ENCODE measurements at places on chromosomes 6 and 20.

GRCh38 chr6:106141441-106142237 is 55.5 kb downstream of the PRDM1 start:
- DNase-seq = peak; percentile 53

DNA sequence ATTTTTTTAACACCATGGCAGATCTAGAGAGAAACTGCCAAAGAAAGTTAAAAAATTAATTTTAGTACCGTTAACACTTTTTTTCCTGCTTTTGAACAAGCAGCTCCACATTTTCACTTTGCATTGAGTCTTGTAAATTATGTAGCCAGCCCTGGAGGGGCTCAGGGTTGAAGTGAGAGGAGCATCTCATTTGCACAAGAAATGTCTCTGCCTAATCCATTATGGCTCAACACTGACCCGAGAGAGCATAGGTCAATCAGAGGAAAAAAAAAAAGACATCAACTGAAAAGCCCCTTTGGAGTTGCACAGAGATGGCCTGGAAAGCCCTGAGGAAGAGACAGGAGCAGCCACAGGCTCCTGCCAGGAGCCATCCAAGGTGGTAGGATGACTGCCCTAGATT is 4.3 kb upstream of the SLPI start:
- DNase-seq = no peak

- no peak for DNase-seq
Observed at GRCh38 chr6:45690846-45691245, 313.1 kb upstream of the SUPT3H start.

DNA sequence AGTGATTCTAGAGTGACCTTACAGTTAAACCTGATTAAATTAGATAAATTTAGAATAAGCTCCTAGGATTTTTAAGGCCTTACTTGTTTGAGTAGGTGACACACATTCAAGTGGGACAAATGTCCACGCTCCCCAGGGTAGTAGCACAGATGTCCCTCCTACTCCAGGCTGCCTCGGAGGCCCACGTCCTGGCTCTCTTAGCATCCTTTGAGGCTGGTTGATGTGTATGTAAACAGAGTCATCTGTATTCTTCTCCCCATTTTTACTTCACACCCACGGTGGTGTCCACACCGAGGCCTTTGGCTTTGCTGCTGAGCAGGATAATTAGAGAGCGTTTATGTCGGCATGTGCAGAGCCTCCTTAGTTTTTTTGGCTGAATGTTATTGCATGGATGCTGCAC is 15.8 kb downstream of the ENTPD6 start:
- DNase-seq = no peak

Measured in activated CD8-positive, alpha-beta memory T cell treated with anti-CD3 and anti-CD28 coated beads, Interleukin-2, amount 50 U/mL, for 4 hours (primary cell).